ENCODE measurements at places on chromosomes 3 and 15.

DNA sequence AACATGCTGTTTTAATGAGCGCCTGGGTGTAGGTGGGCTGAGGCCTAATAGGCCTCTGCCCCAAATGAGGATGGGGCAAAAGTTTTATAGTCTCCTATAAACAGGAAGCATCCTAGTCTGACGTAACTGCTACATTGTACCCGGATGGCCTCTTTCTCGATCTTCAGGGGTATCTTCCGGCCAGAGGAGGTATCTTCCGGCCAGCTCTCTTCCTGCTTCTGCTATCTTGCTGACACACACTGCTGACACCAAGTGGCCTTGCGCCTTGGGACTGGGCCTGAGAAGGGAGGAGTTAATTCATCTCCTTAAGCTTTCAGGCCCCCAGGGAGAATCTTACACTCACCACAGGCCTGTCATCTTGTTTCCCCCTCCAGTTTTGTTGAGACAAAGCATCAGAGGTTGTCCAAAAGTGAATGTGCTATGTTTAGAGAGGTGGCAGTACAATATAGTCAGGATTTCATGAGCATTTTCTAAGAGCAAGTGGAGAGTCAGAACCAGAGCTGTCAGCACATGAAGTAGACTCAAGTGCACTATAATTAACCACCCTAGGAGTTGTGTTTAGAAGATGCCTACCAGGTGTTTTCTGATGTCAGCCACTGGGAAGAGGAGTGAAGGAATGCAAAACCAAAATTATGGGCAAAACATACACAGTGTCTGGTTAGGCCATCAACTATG lies 15.6 kb upstream of the IGSF10 start:
- no peak for DNase-seq

DNA sequence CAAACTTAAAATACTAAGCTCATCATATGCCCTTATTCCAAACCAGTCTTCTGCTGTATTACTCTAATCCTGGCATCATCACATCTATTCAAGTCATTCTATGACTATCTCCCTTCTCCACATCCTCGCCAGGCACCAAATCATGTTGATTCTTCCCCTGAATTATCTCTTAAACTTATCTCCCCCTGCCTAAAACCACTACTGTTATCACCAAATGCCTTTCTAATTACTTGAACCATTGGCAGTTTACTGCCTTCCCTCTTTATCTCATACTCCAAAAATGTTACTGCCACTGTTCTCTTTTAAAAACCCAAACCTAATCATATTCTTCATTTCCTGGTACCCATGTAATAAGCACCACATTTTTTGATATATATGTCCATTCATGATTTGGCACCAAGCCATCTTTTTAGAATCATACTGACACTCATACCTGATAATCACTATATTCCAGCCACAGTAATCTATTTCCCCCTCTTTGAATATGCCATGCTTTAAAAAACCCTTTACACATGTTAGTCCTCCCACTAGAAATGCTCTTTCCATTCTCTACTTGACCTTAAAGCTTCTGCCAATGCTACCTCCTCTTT lies 126.8 kb downstream of the PEAK1 start:
- DNase-seq: no peak

DNA sequence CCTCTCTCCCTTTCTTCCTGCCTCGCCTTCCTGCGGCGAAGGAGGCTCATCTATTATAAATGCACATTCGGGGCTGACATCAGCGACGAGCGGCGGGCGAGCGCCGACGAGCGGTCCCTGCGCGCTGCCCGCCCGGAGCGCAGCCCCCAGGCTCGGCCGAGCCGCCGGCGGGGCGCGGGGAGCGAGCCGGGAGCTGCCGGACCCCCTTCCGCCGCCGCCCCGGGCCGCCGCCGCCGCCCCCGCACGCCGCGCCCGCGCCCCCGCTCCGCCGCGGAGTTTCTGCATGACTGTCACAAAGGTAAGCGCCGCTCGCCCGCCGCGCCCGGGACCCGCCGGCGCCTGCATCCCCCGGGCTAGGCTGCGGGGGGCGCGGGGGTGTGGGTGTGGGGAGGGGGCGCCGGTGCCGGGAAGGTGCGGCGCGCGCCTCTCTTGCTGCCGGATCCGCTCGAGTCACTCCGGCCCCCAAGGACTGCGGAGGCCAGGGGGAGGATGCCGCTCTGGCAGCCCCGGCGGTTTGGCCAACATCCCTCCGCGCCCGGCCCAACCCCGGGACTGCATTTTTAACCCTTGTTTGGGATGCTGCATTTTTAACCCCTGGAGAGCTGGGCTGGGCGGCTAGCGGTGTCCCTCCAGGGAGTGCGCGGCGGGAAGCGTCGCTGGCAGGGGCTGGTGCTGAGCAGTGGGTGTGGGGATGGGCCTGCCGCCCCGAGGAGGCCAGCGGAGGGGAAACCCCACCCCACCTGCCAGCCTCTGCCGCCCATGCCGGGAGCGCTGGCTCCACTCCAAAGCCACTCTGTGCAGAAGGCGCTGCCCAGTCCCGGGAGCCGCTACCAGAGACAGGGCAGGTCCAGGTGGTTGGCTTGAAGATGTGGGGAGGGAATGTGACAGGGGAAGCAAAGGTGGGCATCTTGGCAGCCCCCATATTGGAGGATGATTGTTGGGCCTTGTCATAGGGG lies at the start of gene CORO2B:
Gene CORO2B (plus strand): TSS at position 14 of the 956 bp plus-strand sequence. CDS start 270 bp downstream, at position 284.
- DNase-seq: no peak

- DNase-seq: no peak
Observed at GRCh38 chr3:12601072-12601471, 44.2 kb downstream of the MKRN2 start.

DNA sequence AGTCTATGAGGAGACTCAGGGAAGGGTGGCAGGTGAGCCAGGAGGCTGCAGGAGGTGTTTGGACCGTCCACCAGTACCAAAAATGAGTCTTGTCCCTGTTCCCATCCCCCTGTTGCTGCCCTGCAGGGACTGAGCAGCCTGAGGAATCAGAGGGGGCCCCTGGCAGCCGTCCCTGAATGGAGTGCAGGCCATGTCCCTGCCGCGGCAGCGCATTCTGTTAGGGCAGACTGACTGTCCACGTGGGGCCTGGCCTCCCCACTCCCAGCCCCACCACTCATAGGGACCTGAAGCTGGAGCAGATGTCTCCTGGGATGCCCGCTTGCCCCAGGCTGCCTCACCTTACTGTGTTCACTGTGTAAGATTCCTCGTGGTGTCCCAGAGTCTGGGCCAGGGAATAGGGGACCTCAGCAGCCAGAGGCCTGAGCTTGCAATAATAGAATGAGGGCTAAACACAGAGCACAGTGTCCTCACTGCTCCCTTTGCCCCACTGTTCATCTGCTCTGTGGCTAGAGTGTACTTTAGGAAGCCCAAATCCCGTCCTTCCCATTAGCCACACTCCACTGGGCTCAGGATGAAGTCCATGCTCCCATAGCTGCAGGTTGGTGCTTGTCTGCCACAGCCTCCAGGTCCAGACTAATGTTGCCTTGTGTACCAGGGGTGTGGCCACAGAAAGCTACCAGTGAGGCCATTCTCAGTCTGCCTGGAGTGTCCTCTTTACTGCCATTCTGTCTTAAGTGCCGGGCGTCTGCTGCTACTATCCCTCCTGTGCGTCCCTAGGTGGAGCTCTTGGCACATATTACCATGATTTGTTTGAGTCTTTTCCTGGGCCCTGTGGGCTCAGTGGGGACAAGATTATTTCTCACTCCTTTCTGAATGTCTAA lies 63.2 kb downstream of the HCN4 start:
- peak; percentile 6 for DNase-seq

- DNase-seq: no peak
Observed at GRCh38 chr3:131881777-131882176, 153.0 kb downstream of the CPNE4 start.

DNA sequence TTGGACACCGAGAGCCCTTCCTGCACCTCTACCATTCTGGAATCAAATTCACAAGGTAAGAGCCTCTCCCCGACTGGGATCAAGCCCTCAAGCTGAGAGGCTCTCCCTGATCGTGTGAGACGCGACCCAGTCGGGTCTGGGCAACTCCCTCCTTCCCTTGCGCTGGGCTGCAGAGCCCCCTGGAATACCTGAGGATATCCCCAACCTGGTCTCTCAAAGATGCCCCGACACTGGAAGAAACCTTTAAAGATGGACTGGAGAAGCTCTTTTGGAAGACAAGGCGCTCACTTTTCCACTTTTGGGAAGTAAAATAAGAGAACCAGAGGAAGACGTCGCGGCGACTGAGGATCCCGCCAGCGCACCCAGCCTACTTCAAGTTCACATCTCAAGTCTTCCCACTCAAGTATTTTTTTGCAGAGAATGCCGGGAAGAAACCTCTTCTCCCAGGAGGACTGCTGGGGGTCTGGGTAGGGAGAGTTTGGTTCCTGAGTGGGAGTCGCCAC lies 33.8 kb downstream of the ZIC4 start:
- DNase-seq: no peak

- no peak for DNase-seq
Observed at GRCh38 chr15:70557521-70558258, 205.7 kb downstream of the UACA start.

GRCh38 chr3:177345973-177346503 lies 148.8 kb upstream of the TBL1XR1 start:
- DNase-seq: no peak

DNA sequence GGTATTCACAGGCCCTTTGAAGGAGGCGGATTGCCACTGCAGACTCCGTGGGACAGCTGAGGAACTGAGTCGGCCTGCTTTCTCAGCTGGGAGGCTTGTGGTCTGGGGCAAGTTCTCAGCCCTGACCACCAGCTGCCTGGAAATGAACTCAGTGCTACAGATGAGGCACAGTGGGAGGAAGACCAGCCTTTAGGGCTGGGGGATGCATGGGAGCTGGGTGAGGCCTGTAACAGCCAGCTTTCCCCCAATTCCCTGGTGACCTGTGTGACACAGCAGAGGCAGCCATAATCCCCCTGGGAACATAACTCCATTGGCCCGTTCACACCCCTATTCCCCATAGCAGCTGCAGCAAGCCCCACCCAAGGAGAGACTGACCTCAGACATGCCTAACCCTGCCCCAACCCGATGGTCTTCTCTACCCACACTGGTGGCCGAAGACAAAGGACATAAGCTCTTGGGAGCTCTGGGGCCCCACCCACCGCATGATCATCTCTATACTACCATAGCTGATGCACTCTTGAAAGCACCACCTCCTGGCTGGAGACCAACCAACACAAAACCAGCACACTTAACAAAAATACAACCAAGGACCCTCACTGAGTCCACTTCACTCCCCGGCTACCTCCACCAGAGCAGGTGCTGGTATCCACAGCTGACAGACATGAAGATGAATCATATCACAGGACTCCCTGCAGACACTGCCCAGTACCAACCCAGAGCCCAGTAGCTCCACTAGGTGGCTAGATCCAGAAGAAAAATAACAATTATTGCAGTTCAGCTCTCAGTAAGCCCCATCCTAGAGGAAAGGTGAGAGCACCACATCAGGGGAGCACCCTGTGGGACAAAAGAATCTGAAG lies 24.9 kb downstream of the ZMAT3 start:
- DNase-seq: no peak

- no peak for DNase-seq
Observed at GRCh38 chr3:75248974-75249373, 415.2 kb upstream of the FRG2C start.

DNA sequence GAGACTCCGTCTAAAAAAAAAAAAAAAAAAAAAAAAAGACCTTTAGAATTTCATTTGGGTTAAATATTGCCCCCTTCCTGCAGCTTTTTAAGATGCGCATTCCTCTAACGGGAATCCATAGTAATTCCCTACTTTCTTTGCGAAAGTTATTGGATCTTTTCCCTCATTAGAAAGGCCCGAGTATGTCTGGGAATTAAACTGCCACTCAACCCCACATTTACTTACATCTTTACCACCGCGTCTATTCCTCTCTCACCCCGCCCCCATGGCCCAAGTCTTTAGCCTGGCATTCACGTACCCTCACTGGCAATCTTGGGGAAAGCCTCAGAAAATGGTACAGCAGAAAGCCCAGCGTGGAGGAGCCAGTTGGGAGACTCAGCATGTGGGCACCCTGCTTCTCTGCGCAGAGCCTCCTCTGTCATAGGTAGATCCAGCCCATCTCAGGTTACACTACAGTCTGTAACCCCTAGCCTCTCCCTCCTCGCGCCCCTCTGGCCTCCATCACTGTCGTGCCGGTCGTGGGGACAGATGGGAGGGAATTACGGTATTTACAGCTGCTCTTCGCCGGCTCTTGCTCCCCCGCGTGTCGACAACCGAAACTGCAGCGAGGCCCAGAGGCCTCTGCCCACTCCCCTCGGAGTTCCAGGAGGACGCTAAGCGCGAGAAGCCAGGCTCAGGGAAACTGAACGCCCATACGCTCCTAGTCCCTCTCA lies 6.4 kb upstream of the ANKDD1A start:
- DNase-seq: peak; percentile 77

DNA sequence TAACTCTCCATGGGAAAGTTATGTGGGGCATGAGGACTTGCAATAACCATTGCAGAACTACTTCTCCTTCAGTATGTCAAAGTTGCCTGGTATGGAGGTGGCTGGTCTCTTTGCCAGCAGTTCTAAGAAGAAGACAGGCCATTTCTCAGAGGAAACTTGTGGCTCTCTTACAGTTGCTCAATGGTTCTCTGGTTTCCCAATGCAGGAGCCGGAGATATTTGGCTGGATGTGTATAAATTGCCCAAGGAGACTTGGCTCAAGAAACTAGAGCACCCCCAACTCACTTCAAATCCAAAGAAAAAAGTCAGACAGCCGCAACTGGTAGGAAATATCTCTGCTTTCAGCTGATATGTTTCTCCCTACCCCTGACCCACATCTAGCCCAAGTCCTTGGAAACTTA lies 24.2 kb downstream of the WDR93 start:
- no peak for DNase-seq

DNA sequence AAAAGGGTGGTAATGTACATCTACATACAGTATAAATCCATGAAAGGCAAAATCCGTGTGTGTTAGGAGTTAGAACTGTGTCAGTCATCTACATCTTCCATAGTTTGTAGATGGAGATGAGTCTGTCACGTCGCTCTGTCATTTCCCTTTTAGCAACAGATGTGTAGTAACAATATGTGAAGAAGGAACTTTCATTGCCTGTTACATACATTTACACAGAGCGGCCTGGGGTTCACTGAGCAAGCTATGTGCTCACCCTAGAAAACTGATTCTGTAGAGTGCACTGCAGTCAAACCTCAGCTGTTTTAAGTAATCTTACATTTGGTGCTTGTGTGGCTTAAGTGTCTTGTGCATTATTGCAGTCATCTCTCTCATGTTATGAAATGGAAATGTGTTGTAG lies 41.6 kb upstream of the AP3B2 start:
- no peak for DNase-seq

GRCh38 chr3:11363715-11364114 lies 91.5 kb downstream of the ATG7 start:
- DNase-seq: no peak

- no peak for DNase-seq
Observed at GRCh38 chr3:36832406-36832805, 68.1 kb upstream of the DCLK3 start.

DNA sequence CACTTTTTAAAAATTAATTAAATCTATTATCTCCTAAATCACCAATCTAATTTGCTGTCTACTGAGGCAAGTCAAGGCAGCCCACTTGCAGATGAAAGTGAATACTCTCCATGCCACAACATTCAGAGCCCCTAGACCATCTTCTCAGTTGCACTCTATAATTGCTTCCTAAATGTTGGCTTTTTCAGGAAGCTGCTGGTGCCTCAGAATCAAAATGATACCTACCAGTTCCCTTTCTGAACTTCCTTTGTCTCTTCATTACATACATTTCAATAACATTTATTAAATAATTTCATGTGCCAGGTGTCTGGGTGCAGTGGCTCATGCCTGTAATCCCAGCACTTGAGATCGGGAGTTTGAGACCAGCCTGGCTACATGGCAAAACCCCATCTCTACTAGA lies 124.1 kb downstream of the SERPINI1 start:
- DNase-seq: no peak
